ENCODE measurements at places on chromosomes 6 and 20.

- no peak for DNase-seq
Measured at GRCh38 chr20:18585134-18585533, 2.7 kb upstream of the DTD1 start.

DNA sequence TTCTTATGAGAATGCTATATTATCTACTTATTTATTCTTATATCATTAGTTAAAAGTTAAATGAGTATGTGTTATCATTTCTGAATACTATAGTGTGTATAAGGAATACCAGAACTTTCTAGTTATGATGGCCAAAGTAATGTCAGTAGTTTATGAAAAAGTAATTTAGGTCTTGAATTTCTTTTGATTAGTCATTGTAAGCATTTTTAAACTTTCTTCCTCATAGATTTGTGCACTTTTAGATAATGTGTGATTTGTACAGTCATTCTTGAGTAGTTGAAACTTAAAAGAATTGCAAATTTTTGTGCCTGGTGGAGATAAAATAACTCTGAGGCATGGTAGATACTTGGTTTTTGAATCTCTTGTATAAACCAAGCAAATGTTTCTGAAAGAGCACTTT lies 311.3 kb downstream of the CDKAL1 start:
- no peak for DNase-seq

DNA sequence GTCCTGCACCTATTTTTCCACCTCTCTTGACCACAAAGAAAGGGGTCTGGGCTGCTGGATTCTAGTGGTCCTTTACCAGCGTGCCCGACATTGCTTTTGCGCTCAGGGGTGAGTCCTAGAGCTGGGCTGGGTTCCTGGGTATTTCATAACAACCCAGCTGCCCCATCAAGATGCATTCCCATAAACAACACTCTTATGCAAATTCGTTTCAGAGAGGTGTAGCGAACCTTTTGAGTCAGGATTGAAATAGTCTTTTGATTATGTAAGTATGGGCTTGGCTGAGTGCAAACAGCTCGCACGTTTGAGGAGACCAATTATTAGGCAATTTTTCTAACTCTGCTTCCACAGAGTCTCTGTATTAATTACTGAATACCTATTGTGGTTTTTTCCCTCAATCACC lies 13.7 kb downstream of the ACOT13 start:
- DNase-seq, result no peak

DNA sequence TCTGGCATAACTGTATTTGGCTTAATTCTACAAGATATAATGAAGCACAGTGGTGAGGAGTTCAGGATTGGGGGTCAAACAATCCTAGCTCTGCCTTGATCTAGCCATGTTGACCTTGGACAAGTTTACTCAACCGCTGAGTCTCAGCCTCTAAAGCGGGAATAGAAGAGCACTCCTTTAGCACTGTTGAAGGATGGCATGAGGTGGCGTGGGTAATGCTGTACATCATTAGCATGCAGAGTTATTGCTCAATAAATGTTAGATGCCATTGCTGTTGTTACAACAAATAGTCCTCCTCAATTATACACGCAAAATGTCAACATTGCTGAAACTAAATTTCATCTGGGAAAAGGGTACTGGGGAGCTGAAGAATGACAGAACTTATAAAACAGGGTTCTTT lies 78.6 kb downstream of the KIF13A start:
- no peak for DNase-seq

DNA sequence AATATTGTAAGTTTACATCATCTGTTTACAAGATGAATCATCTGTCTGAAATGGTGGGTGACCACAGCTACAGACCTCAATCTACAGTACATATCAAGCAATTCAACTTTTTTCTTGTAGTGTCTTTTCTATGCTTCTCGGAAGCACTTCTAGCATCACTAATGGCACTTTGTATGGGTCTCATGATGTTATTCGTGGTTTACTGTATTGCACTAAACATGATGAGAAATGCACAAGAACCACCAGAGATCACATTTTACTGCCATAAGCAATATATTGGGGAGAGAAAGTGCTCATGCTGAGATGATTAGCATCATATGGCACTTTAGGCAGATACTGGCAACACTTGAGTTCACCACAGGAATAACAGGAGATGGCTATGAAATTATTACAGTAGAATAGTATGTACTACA lies 15.4 kb upstream of the BTBD3 start:
- peak; percentile 25 for DNase-seq

- DNase-seq, result no peak
Measured at GRCh38 chr6:154673919-154674318, 59.3 kb upstream of the SCAF8 start.
